Endodermal cell (in vitro differentiated cells): ENCODE measurements at places on chromosomes 11 and 22. TPM values are rescaled to one million over a fixed set of nuclear protein-coding genes. Genes with fewer than 3 reads are reported as not detected.
A peak's percentile ranks its signal among the peaks of the same experiment; 100 is the strongest.

DNA sequence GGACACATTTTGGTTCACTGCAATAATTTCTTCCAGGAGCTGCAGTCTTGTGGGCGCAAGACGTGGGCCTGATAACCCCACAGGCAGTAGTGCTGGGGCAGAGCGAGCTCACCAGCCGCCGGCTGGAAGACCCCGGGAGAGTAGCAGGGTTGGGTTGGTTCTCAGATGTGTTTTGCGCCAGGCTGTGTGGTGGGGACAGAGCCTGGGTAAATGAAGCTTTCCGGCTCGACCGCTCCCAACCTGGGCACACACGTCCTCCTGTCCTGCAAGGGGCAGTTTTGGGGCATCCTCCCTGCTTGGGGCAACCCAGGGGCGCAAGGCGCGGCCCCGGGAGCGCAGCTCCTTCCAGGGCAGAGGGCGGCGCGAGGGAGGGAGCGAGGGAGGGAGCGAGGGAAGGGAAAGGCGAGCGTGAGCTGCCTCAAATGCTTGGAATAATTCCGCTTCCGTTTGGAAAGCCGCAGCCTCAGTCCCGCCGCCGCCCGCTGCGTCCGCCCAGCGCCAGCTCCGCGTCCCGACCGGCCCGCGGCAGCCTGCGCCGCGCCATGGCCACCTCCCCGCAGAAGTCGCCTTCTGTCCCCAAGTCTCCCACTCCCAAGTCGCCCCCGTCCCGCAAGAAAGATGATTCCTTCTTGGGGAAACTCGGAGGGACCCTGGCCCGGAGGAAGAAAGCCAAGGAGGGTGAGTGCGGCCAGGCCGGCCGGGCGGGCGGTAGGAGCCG, at the start of gene PARVA:
Gene PARVA, plus strand, starts transcription at position 466 of the 718 bp plus-strand sequence. Its CDS starts 77 bp downstream, at position 543.
- no peaks in the 10 kb centered on the region for H3K4me1 ChIP-seq
- H3K27me3 ChIP-seq, result no peaks in the 10 kb centered on the region
- H3K36me3 ChIP-seq, result peaks cover 17% of the 10 kb centered on the region
- DNase-seq, result peak; percentile 93
- peak within 1 kb of the TSS; percentile 91 for H3K4me3 ChIP-seq
- peak within 1 kb of the TSS; percentile 90 for H3K27ac ChIP-seq

Gene TRABD
- 47.9 to 59.5 TPM (median 56.4 TPM) in 3 replicates for total RNA-seq

DNA sequence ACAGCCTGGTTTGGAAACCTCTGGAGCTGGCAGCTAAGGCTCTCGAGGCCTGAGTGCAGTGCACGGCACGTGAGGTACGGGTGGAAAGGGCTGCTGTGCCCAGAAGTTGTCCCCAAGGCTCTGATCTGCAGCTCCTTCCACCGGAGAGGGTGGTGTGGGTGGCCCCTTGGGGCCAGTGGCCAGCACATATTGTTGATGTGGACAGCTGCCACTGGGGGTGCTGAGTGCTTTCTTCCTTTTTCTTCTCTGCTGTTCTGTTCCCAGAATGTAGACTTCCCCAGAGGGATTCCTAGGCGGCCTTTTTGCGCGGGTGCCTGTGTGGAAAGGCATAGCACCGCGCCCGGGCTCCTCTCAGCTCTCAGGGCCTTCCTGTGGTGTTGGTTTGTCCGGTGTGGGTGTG, 1476.5 kb downstream of the TBC1D22A start:
- H3K4me3 ChIP-seq, result no peak overlapping the region
- DNase-seq, result peak; percentile 63
- H3K4me1 ChIP-seq, result peaks cover 13% of the 10 kb centered on the region
- no peaks in the 10 kb centered on the region for H3K36me3 ChIP-seq

- H3K4me3 ChIP-seq, result no peak overlapping the region
- H3K27me3 ChIP-seq, result peaks cover 10% of the 10 kb centered on the region
- H3K4me1 ChIP-seq, result no peaks in the 10 kb centered on the region
- H3K27ac ChIP-seq, result no peak overlapping the region
- no peak for DNase-seq
These were observed 189.3 kb upstream of the NECTIN1 start for GRCh38 chr11:119918347-119918746.

DNA sequence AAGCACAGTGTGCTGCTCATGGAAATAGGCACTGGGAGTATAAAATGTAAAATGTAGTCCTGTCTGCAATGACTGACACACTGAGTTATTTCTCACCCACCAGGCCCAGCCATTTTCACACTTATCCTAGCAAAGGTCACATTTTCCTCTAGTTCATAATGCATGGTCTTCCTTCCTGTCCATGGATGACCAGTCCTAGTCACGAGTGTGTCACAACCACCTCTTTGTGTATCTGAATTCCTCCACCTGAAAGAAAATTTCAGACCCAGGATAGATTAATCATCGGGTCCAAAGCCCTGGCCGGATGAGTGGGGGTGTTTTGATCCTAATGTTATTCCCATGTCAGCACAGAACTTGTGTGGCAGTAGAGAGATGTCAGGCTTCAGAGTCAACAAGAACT, at the start of gene MRGPRX4:
Gene MRGPRX4, plus strand, starts transcription at position 172 of the 400 bp plus-strand sequence. CDS start 420 bp downstream, outside the sequence.
- H3K4me3 ChIP-seq, result no peak within 1 kb of the TSS
- H3K27me3 ChIP-seq, result peaks cover 30% of the 10 kb centered on the region
- DNase-seq, result no peak
- H3K27ac ChIP-seq, result no peak within 1 kb of the TSS
- H3K36me3 ChIP-seq, result no peaks in the 10 kb centered on the region

DNA sequence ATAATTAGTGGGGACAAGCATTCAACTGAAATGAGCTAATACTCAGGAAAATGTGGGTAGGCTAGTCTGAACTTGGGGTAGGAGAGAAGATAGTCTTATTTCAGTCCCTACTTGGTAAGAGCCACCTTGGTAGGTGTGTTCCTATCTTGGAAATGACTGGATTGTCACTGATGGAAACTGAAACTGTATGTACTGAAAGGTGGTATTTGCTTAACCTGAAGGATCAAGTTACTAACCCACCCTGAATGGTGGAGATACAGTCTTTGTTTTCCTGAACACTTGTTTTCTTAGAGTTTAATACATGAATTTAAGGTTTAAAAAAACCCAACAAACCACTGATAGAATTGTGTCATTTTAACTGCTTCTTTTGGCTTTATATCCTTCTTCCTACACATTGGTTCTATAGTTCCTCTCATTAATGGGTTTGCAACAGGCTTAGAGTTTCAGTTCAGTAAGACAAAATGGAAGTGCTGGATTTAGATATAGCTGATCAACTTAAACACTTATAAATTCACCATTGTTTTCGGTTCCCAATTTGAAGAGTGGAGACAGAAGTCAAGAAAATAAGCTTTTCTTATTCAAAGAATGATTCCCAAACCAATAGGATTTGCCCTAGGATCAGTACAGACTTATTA, 4.2 kb downstream of the FAR1 start:
- H3K36me3 ChIP-seq, result no peaks in the 10 kb centered on the region
- DNase-seq, result no peak
- no peaks in the 10 kb centered on the region for H3K4me1 ChIP-seq
- peak overlapping the region; percentile 8 for H3K4me3 ChIP-seq
- H3K27me3 ChIP-seq, result no peaks in the 10 kb centered on the region
- no peak overlapping the region for H3K27ac ChIP-seq

- H3K27ac ChIP-seq, result no peak overlapping the region
- DNase-seq, result no peak
- peak overlapping the region; percentile 76 for H3K4me3 ChIP-seq
- no peaks in the 10 kb centered on the region for H3K27me3 ChIP-seq
- H3K36me3 ChIP-seq, result peaks cover 43% of the 10 kb centered on the region
These were observed 7.3 kb downstream of the YAP1 start for GRCh38 chr11:102117472-102118113.

DNA sequence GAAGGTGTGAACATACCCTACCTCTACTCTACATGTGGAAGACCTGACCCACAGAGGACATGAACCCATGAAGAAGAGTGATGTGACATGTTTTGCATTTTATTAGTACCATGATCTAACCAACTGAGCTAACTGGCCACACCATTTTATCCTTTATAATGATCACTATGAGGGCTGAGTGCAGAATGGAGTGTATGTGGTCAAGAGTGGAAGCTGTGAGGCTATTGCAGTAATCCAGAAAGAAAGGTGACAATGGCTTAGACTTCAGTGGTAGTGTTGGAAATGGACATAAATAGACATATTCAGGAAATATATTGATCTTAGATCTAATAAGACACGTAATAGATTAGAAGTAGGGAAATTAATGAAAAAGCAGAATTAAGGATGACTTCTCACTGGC, 3.8 kb downstream of the SRSF8 start:
- DNase-seq, result no peak
- H3K36me3 ChIP-seq, result no peaks in the 10 kb centered on the region
- no peak overlapping the region for H3K27ac ChIP-seq
- no peaks in the 10 kb centered on the region for H3K27me3 ChIP-seq
- H3K4me1 ChIP-seq, result no peaks in the 10 kb centered on the region

DNA sequence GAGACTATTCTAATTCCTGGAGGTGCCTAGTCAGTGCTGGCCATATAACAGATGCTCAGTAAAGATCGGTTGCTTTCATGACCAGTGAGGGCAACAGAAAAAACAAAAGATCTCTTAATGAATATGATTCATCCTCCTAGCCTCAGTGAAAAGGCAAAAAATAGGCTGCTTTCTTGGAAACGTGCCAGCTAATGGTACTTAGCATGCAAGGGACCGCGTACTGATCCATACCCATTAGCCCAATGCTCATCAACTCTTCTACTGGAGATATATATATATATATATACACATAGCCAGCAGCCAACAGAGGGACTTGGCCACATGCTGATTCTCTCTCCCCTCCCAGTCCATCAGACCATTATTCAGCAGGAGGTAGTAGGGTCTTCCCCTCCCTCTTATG, 320.4 kb downstream of the KIRREL3 start:
- H3K27me3 ChIP-seq, result peaks cover 7% of the 10 kb centered on the region
- H3K27ac ChIP-seq, result no peak overlapping the region
- no peaks in the 10 kb centered on the region for H3K36me3 ChIP-seq
- no peak for DNase-seq
- no peak overlapping the region for H3K4me3 ChIP-seq

Gene CYP2D6
- total RNA-seq, result 8.3 and 10.9 TPM in 2 replicates

Gene OR52E8
- not detected in 2 replicates for total RNA-seq

GRCh38 chr22:34001701-34002466, 81.6 kb upstream of the LARGE1 start:
- DNase-seq, result no peak
- H3K4me3 ChIP-seq, result no peak overlapping the region
- no peak overlapping the region for H3K27ac ChIP-seq
- no peaks in the 10 kb centered on the region for H3K36me3 ChIP-seq
- H3K27me3 ChIP-seq, result no peaks in the 10 kb centered on the region

GRCh38 chr22:47274196-47274595, 511.7 kb downstream of the TBC1D22A start:
- H3K36me3 ChIP-seq, result no peaks in the 10 kb centered on the region
- H3K4me1 ChIP-seq, result no peaks in the 10 kb centered on the region
- no peaks in the 10 kb centered on the region for H3K27me3 ChIP-seq
- DNase-seq, result no peak
- no peak overlapping the region for H3K27ac ChIP-seq

Gene USP2
- total RNA-seq, result 18.7 and 21.1 TPM in 2 replicates
